ENCODE measurements at places on chromosomes 7 and 10.

DNA sequence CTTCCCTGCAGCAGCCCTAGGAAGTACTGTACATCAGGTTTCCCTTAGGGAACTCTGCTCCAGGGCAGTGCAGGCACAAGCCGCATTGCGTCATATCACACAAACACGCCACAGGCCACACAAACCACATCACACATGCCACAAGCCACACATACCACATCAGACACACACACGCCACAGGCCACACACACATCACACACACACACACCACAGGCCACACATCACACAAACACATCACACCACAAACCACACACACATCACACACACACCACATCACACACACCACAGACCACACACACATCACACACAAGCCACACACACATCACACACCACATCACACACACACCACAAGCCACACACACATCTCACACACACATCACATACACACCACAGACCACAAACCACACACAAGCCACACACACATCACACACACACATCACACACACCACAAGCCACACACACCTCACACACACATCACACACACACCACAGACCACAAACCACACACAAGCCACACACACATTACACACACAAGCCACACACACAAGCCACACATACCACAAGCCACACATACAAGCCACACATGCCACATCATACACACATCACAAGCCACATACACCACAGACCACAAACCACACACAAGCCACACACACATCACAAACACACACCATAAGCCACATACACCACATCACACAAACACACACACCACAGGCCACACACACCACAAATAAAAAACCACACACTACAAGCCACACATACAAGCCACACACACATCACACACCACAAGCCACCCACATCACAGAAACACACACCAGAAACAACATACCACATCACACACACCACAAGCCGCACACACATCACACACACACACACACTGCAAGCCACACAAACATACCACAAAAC lies 53.4 kb downstream of the TMEM209 start:
- no peak for DNase-seq

- no peak for DNase-seq
Measured at GRCh38 chr7:77933394-77933793, 134.8 kb downstream of the PHTF2 start.

- no peak for DNase-seq
Measured at GRCh38 chr10:73359492-73359891, 828 bp upstream of the CFAP70 start.

DNA sequence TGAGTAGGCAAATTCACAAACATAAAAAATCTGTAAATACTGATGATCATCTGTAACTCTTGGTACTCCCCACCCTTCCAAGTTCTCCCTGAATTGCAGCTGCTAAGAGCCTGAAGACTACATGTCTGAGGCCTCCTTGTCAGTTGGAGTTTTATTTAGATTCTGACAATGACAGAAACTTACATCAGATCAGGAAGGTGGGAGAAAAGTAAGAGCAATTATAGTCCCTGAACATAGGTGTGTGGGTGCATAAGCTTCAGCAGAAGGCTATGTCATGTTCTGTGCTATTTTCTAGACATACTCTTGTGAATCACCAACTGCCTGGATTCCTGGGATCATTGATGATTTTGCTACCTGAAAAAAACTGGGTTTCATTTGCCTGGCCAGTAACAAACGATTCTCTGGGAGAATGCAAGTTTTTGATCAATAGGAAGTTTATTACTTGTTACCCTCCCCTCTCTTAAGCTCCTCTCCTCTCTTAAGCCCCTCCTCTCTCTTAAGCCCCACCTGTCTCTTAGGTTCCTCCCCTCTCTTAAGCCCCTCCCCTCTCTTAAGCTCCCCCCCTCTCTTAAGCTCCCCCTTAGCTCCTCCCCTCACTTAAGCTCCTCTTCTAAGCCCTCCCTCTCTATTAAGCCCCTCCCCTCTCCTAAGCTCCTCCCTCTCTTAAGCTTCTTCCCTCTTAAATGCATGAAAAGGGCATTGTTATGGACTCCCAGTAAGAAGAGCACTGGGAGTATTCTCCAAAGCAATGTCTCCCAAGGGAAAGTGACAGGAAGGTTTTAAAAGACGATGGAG lies 1183.4 kb upstream of the AUTS2 start:
- no peak for DNase-seq

GRCh38 chr10:29604291-29604825 lies 30.4 kb downstream of the SVIL start:
- no peak for DNase-seq

GRCh38 chr7:90211391-90212148 lies at the start of gene STEAP2:
Gene STEAP2, plus strand, starts transcription at chr7:90211740. Its CDS starts 13,343 bp downstream, at chr7:90225083.
- DNase-seq, result peak; percentile 13

DNA sequence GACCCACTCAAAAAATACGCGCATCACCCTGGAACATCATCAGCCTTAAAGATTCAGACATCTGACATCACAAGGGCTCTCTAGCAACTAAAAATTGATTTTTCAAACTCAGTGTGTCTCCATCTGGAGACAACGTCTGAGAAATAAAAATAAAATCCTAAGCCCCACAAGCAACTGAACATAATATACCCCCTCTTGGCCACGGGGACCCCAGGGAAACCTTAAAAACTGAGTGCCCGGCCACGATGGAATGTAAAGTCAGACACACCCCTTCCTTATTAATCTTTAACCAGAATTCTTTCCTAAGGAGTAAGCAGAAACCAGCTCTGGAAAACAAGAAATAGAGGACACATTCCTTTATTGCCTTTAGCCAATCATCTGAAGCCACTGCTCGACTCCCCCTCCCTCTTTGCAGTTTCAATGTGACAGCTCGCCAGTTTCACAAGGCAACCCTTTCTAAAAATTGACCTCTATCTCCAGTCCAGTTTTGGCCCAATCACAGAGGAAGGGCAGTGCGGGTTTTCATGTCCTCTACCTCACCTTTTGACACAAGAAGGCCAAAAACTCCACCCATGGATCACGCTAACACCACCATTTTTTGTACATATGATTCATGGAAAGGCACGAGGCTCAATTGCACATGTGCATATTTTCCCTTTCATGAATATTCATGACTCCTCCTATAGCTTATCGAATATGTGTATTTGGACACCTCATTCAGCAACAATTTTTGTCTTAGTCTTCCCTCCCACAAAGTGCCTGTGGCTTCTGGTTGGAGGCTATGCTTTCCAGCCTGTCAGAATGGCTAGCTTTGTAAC lies 24.2 kb downstream of the IFIT3 start:
- no peak for DNase-seq

DNA sequence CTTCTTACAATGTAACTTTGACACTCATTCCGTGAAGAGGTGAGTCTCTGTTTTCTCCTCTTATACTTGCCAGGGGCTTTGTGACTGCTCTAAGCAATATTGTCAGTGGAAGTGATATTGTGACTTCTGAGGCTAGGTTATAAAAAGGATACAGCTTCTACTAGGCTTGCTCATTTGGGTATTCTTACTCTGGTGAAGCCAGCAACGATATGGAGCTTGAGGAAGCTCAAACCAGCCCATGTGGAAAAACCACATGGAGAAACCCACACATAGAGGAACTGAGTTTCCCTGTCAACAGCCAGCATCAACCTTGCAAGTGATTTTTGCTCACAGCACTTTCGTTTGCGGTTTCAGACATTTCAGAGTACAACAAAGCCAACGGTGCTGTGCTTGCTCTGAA lies 149.6 kb upstream of the SEMA3E start:
- DNase-seq, result no peak

- DNase-seq, result no peak
Measured at GRCh38 chr10:97821308-97822038, 28.2 kb upstream of the GOLGA7B start.

- no peak for DNase-seq
Measured at GRCh38 chr10:43700306-43700705, 51.6 kb upstream of the ZNF32 start.

- no peak for DNase-seq
Measured at GRCh38 chr10:84159076-84159685, 14.4 kb upstream of the GPR15LG start.

GRCh38 chr7:91201442-91202113 lies 62.7 kb upstream of the FZD1 start:
- DNase-seq, result no peak

DNA sequence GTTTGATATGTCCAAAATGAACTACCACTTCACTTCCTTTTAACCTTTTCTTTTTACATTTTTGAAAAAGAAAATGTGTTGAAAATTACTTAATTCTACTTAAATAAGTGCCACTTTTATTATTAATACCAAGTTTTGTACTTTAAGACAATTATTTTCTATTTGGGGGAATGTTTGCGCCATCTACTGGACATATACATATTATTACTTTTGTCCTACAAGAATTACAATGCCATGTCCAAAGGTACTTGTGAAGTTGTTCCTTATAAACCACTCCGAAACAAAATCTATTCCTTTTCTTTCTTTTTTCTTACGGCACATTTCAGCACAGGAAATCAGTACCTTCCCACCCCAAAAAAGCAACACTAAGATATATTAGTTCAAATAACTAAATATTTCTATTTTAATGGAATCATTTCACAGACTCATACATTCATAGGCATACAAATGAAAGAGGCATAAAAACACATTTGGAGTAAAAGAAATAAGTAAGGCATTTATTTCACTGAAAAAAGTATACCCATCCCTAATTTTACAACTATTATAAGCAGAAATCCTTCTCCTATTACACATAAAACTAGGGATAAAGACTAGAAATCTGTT lies 169.9 kb downstream of the RNF133 start:
- no peak for DNase-seq

DNA sequence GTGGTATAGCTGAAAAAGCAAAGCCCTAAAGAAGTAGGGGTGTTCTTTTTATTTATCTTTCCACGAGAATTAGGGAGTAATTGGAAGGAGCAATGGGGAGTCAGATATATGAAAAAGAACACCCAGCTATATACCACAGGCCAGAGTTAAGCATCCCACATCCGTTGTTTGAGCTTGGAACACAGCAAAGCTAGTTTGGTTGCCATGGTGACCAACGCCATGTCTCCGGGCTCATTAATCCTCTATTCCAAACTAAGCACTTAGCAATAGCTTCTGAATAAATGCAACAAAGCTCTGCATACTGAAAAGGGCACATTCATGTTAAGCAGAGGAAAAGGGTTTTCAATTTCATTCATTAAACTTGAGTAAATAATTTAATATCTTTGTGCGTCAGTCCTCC lies 23.5 kb downstream of the ASB4 start:
- no peak for DNase-seq

- no peak for DNase-seq
Measured at GRCh38 chr7:6234384-6234783, 38.0 kb downstream of the CYTH3 start.

DNA sequence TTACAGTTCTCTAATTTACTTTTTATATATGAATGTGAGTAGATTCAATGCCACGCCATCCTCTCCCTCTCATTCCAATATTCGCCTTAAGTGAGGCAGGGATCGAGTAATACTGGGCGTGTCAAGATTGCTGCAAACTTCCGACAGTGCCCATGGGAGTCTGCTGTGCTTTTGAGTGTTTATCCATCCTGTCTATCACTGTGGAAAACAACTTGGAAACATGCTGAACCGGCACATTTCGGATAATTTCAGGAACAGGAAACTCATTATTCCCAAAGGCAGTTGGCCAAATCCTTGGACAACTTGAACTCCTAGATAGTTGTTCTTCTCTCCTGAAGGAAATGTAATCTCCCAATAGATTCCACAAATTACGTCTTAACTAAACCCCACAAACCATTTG lies 28.5 kb downstream of the PIP4K2A start:
- no peak for DNase-seq

- DNase-seq, result no peak
Measured at GRCh38 chr10:63644418-63645142, 123.4 kb downstream of the REEP3 start.

GRCh38 chr7:116691664-116692063 lies 19.7 kb downstream of the MET start:
- DNase-seq, result no peak

DNA sequence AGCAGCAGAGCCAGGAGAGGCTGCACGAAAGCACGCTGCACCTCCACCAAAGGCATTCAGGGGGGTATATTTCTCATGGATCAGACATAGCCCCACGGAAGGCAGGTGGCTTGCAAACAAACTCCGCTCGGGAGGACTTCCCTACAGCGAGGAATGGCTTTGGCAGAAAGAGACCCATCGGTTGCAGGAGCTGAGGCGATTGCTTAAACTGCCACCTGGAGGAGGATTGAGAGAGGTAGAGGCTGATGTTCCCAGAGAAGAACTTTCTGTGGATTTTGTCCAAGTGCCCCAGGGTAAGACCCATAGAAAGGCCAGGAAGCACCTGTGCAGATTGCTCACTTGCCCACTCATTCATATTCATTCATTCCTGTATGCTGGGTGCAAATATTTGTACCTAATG lies 89.1 kb downstream of the NEUROD6 start:
- no peak for DNase-seq

GRCh38 chr7:108623220-108623619 lies 53.5 kb downstream of the DNAJB9 start:
- no peak for DNase-seq

GRCh38 chr10:77533146-77533886 lies 104.3 kb downstream of the KCNMA1 start:
- DNase-seq, result no peak

GRCh38 chr10:103542764-103543616 lies 49.5 kb downstream of the NEURL1 start:
- DNase-seq, result no peak

DNA sequence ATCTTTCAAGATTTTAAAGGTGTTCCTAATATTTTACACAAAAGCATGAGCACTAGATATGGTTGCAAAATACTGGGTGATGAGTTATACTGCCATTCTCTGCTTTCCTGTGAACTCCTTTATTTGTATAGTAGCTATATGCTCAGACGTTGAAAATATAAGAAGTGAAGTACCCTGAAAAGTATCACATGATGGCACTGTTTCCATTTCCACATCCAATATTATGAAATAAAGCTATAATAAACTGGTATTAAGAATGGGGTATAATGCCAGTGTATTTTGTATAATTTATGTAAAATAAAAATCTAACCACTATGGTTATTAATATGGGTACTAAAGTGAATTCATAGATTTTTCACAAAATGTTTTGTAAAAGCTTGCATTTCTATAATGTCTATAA lies 79.6 kb upstream of the FOXP2 start:
- no peak for DNase-seq

DNA sequence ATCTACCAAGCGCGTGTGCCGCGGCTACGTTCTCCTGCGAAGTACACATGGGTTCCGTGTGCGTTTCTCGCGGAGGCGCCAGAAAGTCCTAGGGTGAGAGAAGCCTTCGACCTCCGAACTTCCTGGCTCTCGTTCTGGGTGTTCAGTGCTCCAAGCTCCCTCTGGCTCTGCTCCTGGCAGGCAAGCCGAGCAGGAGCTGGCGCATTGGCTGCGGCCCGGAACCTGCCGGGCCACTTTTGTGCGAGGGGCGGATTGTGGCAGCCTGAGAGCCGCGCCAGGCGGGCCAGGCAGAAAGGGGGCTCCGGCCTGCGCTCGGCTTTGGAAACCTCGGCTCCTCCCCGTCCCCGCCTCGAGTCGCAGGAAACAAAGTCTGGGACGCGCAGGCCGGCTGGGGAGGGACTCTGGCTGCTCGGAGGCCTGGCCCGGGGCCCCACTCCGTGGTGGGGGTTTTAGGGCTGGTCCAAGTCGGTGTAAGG lies 9.6 kb downstream of the EMX2 start:
- DNase-seq, result no peak

GRCh38 chr10:29766753-29767152 lies 132.0 kb upstream of the SVIL start:
- no peak for DNase-seq
